ENCODE measurements at places on chromosomes 6 and 20.

DNA sequence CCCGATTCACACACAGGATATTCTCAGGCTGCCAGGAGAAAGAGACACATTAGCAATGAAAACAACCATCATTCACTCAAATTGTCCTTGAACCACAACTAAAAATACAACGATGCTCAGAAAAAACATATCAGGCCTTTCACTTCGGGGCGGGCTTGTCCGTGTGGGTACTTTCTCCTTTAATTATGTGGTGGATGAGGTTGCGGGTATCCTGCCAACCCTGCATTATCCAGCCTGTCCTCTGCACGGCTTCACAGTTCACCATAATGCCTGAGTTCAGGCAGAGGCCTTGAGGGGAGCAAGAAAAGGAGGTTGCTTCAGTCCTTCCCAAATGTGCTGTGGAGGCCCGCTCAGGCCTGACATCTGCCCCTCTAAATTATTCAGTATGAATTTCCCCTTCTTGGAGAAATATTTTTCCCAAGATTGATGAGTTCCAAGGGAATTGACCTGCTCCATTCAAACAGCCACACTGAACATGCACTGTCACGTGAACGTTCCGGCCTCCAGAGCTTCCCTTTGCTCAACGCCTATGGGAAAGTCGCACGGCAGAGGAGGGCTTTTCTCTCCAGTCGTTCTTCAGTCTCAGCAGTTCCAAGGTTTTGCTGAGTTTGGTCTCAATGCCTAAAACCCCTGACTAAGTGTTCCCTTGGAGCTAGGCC, 70.3 kb downstream of the MYLK4 start:
- DNase-seq, result no peak

DNA sequence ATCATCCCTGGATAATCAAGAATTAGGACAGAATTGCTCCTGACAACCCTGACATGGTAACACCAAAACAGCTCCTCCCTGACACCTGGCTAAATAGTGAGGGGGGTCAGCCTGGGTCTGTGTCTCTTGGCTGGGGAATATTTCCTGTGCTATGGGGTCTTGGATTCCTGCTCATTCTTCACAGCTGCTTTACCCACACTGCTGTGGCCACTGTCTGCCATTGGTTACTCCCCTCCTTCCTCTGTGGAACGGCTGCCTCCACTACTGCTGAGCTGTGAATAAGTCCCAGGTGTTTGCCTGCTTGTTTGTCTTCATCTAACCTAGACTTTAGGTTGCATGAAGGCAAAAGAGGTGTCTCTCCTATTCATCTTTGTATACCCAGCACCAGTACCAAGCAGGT, 33.9 kb upstream of the TXLNB start:
- no peak for DNase-seq

DNA sequence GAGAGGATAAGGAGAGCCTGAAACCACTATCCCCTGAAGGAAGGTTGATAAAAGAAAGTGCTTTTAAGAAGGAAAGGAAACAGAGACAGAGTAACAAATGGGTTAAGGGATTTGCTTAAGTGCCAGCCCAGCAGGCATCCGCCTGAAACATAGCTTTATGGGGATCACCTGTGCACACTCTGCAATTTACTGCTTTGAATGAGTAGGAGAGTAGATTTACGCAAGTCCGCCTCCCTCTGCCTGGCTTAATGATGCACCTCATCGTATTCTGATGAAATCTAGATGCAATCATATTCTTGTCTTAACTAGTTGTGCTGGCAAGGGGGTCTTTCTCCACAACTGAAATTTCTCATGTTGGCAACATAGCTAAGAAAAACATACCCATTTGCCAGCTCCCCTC, 101.1 kb upstream of the ID4 start:
- no peak for DNase-seq

- DNase-seq, result no peak
Measured at GRCh38 chr20:22795871-22796270, 211.5 kb upstream of the FOXA2 start.

Data from GM13976 (cell line).